T-helper 17 cell (primary cell): ENCODE measurements at places on chromosomes 7 and 10. TPM values are rescaled to one million over a fixed set of nuclear protein-coding genes. Genes with fewer than 3 reads are reported as not detected.

RTKN2 gene
- total RNA-seq: 8.1 TPM

DNA sequence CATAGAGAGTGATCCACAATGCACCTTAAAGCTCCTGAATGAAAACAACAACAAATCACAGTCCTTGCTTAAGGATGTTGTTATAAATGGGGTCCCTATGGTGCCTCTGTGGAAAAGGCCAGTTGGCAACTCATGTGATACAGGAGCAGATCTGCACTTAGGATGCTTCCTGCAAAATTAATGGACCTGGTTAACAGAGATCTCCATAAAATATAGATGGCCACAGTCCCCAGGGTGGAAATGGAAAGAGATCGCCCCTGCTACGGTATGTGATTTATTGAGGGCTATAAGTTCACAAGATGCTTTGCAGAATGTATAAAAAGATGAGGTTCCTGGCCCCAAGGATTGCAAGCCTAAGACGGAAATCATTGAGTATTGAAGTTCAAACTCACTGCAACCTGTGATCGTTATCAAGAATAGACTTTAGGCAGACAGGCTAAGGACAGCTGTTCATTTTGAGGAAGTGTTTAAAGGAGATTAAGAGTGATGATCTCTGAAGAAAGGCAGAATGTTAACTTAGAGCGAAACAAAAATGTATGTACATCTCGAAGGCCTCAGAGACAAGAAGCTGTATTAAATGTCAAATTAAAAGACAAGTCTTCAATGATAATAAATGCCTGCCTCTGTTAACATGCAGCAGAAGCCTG, 174.1 kb upstream of the PLPP4 start:
- H3K4me1 ChIP-seq: no peaks in the 10 kb centered on the region
- H3K27me3 ChIP-seq: peaks cover 7% of the 10 kb centered on the region
- no peak overlapping the region for H3K4me3 ChIP-seq
- no peak overlapping the region for H3K27ac ChIP-seq
- no peaks in the 10 kb centered on the region for H3K36me3 ChIP-seq

DNA sequence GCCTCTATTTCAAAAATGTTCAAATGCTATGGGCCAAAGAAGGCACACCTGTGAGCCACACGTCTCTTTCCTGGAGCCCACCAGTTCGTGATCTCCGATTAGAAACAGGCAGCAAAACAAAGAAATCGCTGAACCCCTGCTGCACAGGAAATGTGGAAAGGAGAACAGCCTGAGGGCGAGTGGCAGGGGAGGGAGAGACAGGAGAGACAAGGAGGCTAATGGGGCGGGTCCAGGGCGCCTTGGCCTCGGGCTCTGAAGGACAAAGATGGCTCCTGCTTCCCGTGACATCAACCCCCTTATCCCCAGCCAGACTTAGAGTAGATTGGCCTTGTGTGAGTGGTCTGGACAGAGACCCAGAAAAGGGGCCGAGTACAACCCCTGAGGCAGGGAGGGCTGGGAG, 62.4 kb upstream of the DOCK1 start:
- H3K27ac ChIP-seq: no peak overlapping the region
- H3K27me3 ChIP-seq: peaks cover 5% of the 10 kb centered on the region
- H3K36me3 ChIP-seq: no peaks in the 10 kb centered on the region
- no peaks in the 10 kb centered on the region for H3K4me1 ChIP-seq
- DNase-seq: no peak

GRCh38 chr7:25173184-25173583, 48.1 kb upstream of the CYCS start:
- peaks cover 3% of the 10 kb centered on the region for H3K36me3 ChIP-seq
- no peak for DNase-seq
- H3K27me3 ChIP-seq: no peaks in the 10 kb centered on the region
- H3K27ac ChIP-seq: no peak overlapping the region
- no peak overlapping the region for H3K4me3 ChIP-seq

DNA sequence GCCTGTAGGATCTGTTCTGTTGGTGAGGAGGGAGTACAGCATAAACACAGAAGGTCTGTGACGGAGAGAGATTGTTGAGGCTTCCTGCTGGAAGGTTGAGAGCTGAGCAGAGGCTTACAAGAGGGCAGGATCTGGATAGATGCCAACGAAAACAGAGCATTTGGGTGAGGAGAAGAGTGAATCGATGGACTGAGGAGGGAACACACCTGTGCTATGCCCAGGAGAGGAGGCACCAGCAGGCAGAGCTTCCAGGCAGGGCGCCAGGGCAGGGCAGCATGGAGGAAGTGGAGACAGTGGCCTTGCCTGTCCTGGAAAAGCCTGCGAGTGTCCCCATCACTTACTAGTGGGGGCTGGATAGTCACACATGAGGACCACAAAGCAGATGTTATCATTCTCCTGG, 282.9 kb downstream of the PAXIP1 start:
- no peak overlapping the region for H3K27ac ChIP-seq
- H3K36me3 ChIP-seq: peaks cover 2% of the 10 kb centered on the region
- no peak for DNase-seq
- H3K4me1 ChIP-seq: no peaks in the 10 kb centered on the region
- H3K4me3 ChIP-seq: no peak overlapping the region
- H3K27me3 ChIP-seq: peaks cover 7% of the 10 kb centered on the region

DNA sequence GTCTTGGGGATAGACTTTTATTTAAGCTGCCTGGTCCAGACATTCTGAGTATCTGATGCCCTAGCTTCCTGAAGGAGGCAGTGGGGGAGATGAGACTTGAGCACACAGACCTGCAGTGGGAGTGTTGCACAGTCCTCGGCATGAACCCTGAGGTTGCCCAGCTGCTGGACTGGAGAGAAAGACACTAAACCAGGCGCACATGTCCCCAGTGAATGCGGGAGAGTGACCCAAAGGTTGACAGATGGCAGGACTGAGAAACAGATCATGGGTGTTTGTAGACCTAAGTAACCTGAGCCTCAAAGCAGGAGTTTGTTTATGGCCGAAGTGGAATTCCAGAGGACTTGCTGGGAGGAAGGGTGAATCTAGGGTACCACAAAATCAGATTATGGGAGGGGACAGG, 15.7 kb upstream of the MSRB2 start:
- peaks cover 63% of the 10 kb centered on the region for H3K27me3 ChIP-seq
- H3K4me1 ChIP-seq: no peaks in the 10 kb centered on the region
- DNase-seq: no peak
- H3K4me3 ChIP-seq: no peak overlapping the region
- peaks cover 3% of the 10 kb centered on the region for H3K36me3 ChIP-seq
